Left ventricle myocardium superior (tissue), 1 donor: ENCODE measurements at places on chromosomes 16 and 17. TPM values are rescaled to one million over a fixed set of nuclear protein-coding genes. Genes with fewer than 3 reads are reported as not detected.
A peak's percentile ranks its signal among the peaks of the same experiment; 100 is the strongest.

Gene TBC1D16
- 13.1 TPM for total RNA-seq

- no peak for DNase-seq
Measured at GRCh38 chr17:49454050-49454449, 39.4 kb upstream of the PHB1 start.

DNA sequence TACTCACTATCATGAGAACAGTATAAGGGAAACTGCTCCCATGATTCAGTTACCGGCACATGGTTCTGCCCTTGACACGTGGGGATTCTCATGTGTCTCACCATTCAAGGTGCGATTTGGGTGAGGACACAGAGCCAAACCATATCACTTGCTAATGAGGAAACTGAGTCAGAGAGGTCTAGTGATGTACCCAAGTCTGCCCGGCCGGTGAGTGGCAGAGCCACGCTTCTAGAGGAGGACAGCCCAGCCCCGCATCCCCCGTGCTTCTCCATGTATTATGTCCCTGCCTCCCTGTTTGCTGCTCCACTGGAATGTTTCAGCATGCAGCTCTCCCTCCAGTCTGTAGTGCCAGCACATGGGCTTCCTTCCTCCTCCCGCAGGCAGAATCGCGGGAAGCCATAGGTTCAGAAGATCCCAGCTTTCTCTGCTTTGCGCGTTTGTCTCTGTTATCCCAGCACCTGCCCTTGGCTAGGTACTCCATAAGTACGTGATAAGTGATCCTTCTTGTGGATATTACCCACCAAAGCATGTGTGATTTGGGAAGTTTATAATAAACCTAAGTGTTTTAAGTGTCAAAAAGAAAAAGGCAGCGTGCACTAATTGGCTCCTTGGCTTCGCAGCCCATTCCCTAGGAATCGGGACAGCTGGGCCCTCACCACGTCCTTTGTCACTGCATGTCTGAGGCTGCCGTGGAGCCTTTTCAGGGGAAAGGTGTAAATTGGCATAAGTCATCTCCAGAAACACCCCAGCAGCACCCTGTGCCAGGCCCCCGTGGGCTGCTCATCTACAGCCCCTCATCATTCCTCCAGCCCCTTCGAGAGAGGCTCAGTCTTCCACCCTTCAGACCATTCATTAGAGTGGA lies 103.8 kb downstream of the CLEC16A start:
- no peak for DNase-seq

DNA sequence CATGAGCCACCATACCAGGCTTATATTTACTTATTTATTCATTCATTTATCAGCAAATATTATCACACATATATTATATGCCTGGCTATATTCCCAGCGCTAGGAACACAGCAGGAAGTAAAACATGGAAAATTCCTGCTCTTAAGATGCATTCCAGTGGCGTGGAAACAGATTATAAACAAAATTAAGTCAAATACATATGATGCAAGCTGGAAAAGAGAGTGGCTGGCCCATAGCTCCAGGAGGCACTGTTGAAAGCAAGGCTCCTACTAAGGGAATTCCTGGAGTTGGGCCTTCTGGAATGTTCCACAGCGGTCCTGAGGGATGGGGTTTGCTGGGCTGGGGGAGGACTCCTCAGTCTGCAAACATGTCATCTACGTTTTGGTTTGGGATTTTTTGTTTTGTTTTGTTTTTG lies 18.4 kb downstream of the ADCY9 start:
- DNase-seq, result no peak

DNA sequence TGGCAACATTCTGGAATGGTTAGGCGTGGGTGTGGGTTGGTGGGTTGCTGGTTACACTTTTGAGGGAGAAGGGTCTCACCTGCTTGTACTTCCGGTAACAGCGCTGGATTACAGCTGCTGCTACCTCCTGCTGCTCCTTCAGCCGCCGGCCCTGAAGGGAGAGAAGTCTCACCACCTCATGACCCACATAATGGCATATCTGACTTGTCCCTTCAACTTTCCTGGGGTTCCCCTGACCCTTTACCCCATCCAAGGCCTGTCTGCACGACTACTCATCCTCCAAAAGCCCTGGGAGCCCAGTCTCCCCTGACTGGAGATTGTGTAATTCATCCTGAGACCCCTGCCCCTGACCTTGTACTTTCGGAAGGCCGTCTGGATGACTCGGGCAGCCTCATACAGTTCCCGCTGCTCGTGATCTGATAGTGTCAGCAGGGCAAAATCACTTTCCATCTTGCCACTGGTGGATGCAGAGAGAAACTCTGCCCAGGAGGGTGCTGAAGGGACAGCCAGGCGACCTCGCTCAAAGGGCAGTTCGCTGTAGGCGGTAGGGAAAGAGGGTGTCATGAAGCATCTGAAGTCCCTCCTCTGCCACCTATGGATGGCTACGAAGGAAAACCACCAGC lies 2.0 kb upstream of the SPAG7 start:
- no peak for DNase-seq

DNA sequence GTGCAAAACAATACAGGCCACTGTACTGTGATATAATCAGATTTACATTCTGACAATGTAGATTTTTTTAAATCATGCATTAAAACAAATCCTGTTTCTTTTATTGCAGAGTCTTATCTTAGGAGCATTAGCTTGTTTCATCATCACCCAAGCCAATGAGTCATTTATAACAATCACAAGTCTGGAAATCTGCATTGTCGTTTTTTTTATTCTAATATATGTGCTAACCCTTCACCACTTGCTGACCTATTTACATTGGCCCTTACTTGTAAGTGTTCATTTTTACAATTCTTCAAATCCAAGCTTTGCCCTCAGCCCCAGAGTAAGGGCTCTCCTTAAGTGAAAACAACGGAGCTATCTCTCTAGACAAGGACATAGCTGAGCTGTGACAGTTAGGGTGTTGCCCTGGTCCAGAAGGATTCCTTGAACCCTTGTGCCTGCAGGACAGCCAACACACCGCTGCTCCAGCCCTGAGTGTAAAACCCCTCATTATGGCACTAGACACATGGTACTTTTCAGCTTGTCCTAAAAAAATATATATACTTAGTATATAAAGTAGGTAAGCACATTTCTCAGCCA lies 3.7 kb downstream of the CMTM1 start:
- DNase-seq, result no peak

- no peak for DNase-seq
Measured at GRCh38 chr16:10760858-10761257, 17.2 kb downstream of the NUBP1 start.

DNA sequence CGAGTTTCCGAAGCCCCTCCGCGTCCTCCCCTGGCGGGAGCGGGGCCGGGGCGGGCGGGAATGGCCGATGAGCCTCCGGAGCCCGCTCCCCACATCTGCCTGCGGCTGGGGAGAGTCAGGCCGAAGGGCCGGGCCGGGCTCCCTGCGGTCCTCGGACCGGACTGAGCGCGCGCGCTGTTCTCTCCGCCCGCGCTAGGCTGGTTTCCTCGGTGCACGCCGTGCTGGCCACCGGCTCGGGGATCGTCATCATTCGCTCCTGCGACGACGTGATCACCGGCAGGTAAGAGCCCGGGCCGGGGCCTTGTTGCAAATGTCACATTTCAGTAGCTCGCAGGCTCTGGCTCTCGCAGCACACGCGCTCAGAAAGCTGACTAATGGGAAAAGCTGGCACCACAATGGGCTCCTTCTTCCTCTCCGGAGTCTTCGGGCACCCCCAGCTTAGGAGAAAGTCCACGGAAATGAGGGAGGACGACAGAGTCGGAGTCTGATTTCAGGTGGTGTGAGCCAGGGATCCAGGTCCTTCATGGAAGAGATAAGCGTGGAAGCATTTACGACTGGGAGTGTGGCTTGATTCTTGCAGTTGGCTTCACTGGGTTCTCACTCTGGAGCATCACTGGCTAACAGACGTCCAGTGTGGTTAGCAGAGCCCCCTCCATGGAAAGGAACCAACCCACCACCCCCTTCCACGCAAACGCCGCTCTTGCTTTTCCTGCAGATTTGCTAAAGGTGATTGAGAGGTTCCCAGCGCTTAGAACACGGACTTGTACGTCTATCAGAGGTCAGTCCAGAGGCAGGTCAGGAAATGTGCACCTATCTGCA lies 715 bp downstream of the TLCD3A start:
- peak; percentile 54 for DNase-seq

Gene BCKDK
- total RNA-seq, result 90.5 TPM

Gene TNFSF13
- 8.5 TPM for total RNA-seq

DNA sequence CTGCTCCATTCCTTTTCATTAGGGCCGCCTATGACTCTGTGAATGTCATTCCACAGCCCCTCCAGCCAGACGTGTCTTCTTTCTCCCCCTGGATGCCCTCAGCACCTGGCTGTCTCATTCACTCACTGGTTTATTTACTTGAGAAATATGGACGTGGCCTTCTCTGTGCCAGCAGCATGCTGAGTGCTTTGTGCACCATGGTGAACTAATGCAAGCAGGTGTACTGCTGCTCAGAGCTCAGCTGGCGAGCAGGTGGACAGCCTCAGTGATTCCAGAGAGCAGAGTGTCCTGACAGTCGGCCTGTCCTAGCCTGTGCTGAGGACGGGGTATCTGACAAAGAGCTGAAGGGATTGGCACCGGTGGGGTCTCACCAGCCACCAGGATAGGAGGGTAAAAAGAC lies 96.7 kb downstream of the GNAO1 start:
- no peak for DNase-seq

Gene RNF112
- 3.5 TPM for total RNA-seq

DNA sequence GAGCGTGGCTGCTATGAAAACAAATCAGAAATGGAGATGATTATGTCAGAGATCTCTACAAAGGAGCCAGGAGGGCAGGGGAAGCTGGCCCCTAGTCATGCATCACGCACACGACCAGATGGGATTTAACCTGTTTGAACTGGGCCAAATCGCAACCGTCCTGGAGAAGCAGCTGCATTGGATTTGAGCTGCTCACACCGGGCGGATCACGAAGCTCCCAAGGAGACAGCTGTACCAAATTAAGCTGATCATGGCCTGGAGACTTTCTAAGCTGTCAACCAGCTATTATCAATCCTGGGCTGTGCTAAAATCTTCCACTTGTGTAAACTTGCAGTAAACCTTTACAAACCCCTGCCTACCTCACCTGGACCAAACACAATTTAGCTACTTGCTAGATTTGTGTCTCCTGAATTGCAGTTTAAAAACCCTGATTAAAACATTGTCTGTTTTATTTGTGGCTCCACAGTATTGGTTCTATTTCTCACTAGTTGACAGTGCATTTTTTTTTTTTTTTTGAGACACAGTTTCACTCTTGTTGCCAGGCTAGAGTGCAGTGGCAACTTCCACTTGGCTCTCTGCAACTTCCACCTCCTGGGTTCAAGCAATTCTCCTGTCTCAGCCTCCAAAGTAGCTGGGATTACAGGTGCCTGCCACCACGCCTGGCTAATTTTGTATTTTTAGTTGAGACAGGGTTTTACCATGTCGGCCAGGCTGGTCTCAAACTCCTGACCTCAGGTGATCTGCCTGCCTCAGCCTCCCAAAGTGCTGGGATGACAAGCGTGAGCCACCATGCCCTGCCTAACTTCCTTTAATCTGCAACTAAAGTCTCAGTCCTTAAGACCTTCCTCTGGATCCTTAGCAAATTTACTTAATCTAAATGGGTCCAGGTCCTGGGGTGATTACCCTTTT lies 98.3 kb upstream of the GRIN2A start:
- DNase-seq, result no peak

Gene KRT40
- total RNA-seq, result not detected

GRCh38 chr16:19497176-19497575 lies 24.7 kb downstream of the GDE1 start:
- no peak for DNase-seq

- no peak for DNase-seq
Measured at GRCh38 chr16:65044873-65045272, 77.0 kb downstream of the CDH11 start.
